ENCODE measurements at places on chromosomes 1 and 21. TPM values are rescaled to one million over a fixed set of nuclear protein-coding genes. Genes with fewer than 3 reads are reported as not detected.

The CLCNKB gene
- total RNA-seq, result not detected

The OR2L13 gene
- not detected for total RNA-seq

The LCE1F gene
- not detected for total RNA-seq

The F13B gene
- not detected for total RNA-seq

The CCDC27 gene
- total RNA-seq, result not detected

The OR6K3 gene
- total RNA-seq, result not detected

DNA sequence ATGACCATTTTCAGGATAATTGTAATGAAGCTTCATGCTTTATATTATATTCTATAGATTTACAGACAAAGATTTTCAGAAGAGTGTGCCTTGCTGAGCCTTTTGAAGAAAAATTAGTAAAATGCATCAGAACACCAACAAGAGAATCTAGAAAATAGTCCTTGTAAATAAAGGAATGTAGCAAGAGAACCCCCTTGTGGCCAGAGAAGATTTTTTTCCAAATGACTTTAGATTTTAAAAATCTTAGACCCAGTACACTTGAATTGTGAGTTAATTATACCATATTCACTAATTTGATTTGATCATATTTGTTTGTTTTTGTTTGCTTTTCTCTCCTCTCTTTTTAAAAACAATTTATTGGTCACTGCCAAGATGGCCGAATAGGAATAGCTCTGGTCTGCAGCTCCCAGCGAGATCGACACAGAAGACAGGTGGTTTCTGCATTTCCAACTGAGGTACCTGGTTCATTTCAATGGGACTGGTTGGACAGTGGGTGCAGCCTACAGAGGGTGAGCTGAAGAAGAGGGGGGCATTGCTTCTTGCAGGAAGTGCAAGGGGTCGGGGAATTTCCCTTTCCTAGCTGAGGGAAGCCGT lies 12.8 kb upstream of the IFI44L start:
- H3K36me3 ChIP-seq, result no peaks in the 10 kb centered on the region
- DNase-seq, result no peak
- H3K27me3 ChIP-seq, result no peaks in the 10 kb centered on the region

DNA sequence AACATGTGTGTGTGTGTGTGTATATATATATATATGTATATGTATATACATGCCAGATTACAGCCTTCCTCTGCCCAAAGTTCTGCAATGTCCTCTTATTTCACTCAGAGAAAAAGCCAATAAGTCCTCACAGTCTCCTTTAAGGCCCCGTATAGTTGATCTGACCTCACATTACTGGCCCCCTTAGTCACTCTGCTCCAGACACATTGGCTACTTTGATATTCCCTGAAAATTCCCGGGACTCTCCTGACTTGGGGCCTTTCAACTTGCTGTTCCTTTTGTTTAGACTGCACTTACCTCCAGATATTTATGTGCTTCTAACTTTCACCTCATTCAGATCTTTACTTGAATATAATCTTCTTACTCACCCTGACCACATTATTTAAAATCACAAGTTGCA lies 4.2 kb upstream of the BSDC1 start:
- H3K36me3 ChIP-seq, result no peaks in the 10 kb centered on the region
- H3K27ac ChIP-seq, result no peak overlapping the region
- no peaks in the 10 kb centered on the region for H3K4me1 ChIP-seq
- no peak overlapping the region for H3K4me3 ChIP-seq

- no peak for DNase-seq
- H3K27ac ChIP-seq, result peak overlapping the region; percentile 92
- no peaks in the 10 kb centered on the region for H3K36me3 ChIP-seq
- peak overlapping the region; percentile 96 for H3K4me3 ChIP-seq
- no peaks in the 10 kb centered on the region for H3K27me3 ChIP-seq
Measured at GRCh38 chr1:35269201-35269988, 886 bp downstream of the ZMYM4 start.

GRCh38 chr1:47337350-47337749 lies 3.8 kb downstream of the CMPK1 start:
- no peak overlapping the region for H3K4me3 ChIP-seq
- H3K27ac ChIP-seq, result no peak overlapping the region

DNA sequence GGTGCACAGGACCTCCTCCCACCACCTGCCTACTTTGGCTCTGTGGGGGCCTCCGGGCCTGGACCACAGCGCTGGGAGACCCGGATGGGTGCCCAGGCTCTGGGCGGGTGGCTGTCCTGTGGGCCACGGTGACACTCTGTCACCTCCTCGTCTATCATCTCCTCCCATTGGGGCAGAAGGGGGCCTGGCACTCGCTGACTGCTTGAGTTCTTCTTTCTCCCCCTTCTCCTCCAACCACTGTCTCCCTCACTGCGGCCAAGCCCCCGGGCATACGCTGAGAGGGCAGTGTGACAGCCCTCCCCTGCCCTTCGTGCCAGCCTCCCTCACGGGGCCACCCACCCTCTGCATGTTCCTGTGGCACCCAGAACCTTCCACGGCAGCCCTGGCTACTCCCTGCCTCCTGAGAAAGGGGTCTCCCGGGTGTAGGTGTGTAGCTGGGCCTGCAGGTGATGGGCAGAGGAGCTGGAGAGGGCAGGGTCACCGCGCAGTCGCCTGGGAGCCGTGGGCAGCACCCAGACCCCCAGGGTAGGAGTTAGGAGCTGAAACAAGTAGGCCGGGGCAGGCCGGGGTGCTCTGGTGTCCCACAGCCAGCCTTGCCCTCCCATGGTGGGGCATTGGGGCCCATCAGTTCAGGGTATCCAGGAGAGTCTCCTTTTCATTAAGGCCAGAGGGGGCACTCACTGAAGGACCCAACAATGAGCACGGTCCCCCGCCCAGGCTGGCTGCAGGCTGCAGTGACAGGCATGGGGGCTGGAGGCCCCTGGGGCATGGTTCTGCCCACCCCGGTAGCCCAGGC lies 9.2 kb upstream of the ARF1 start:
- no peaks in the 10 kb centered on the region for H3K36me3 ChIP-seq
- no peaks in the 10 kb centered on the region for H3K27me3 ChIP-seq
- no peak overlapping the region for H3K27ac ChIP-seq
- H3K4me3 ChIP-seq, result no peak overlapping the region
- DNase-seq, result peak; percentile 37

DNA sequence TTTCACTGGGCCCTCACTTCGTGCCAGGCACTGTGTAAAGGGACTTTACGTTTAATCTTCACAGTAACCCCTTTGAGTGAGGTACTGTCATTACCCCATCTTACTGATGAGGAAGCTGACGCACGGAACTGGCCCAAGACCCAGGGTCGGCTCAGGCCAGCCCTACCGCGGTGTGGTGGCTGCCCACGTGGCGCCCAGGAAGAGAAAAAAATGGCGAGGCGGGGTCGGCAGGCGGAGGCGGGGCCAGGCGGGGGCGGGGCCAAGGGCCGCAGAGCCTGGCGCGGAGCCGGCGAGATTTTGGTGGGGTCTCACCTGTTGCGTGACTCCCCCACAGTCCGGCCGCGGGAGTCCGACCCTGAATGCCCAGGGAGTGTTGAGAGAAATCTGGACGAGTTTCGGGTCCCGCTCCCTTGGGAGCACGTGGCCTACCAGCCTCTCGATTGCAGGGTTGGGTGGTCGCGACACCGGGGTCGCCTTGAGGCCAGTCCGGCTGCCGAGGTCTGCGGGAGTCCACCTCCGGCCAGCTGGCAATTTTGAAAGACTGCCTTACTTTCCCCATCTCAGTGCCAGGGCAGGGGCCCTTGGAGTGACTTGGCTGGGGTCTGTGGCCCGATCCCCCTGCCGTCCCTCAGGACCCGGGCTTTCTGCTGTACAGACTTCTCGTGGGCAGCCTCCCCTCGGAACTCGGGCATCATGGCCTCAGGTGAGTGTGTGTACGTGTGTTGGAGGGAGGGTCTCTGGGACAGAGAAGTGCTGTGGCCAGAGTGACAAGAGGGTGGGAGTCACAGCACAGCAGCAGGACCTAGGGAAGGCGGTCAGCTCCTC lies at the start of the genes AMPD2 and GNAT2:
Gene AMPD2 (plus strand): TSS at position 262 of the 825 bp plus-strand sequence. CDS start 1,339 bp downstream, outside the sequence.
Gene GNAT2 (minus strand): TSS at position 41 of the 825 bp plus-strand sequence. CDS start 6,746 bp downstream, outside the sequence.
- H3K36me3 ChIP-seq, result no peaks in the 10 kb centered on the region
- peak within 1 kb of the TSS; percentile 74 for H3K4me3 ChIP-seq
- H3K27me3 ChIP-seq, result no peaks in the 10 kb centered on the region
- peaks cover 15% of the 10 kb centered on the region for H3K4me1 ChIP-seq

DNA sequence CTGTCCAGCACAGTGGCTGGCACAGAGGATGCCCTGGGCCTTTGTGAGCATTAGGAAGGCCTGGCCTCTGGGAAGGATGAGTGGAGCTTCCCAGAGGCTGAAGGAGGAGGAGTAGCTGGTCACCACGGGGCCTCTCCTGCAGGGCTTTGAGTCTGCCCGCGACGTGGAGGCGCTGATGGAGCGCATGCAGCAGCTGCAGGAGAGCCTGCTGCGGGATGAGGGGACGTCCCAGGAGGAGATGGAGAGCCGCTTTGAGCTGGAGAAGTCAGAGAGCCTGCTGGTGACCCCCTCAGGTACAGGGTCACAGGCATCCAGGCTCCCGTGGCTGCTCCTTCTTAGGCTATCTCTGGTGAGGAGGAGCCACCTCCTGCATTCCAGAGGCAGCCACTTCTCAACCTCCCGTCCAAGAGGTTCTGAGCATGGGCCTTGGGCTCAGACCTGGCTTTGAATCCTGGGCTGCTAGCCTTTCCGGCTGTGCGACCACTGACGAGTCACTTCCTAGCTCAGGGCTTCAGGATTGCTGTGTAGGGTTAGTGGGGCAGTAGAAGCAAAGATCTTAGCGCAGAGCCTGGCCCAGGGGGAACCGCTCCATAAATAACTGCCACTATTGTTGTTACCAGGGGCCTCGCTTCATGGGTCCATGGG lies 14.0 kb downstream of the SESN2 start:
- H3K27ac ChIP-seq, result no peak overlapping the region
- H3K4me1 ChIP-seq, result no peaks in the 10 kb centered on the region
- no peak overlapping the region for H3K4me3 ChIP-seq
- H3K36me3 ChIP-seq, result no peaks in the 10 kb centered on the region
- H3K27me3 ChIP-seq, result no peaks in the 10 kb centered on the region

GRCh38 chr21:45780647-45781046 lies 137.1 kb downstream of the PCBP3 start:
- no peak overlapping the region for H3K27ac ChIP-seq
- no peak for DNase-seq
- no peaks in the 10 kb centered on the region for H3K4me1 ChIP-seq
- no peaks in the 10 kb centered on the region for H3K27me3 ChIP-seq
- H3K36me3 ChIP-seq, result no peaks in the 10 kb centered on the region

DNA sequence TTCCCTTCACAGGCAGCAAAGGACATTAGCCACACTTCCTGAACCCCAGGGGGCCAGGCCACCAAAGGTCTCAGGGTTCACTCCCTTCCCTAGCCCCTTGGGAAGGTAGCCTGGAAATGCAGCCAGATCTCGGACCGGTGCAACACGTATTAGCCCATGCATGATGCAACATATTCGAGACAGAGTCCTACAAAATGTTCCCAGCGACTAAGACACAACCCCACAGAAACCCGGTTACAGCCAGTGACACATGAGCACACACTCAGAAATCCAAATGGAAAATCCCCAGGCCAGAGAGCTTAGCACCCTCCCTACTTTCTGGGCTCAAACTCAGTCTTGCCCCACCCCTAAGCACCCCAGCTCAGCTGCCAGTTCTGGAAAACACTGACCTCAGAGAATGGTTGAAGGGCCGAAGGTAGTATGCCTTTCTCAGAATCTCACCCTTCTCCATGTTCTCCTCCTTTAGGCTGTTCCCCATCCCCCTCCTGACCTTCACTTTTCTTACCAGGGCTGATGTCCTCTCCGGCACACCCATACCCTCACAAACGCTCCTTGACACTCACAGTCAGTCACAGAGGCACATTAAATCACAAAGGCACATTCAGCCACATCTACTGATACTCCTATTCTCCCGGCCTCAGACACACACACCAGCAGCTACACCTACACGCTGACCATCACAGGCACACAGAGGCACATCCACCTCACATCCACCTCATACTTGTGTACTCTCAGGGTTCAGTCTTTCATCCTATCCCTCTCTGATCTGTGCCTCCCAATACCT lies at the start of gene TSPAN1:
Gene TSPAN1 (plus strand): TSS at position 640 of the 784 bp plus-strand sequence. CDS start 6,021 bp downstream, outside the sequence.
- H3K36me3 ChIP-seq, result no peaks in the 10 kb centered on the region
- no peaks in the 10 kb centered on the region for H3K27me3 ChIP-seq
- peaks cover 27% of the 10 kb centered on the region for H3K4me1 ChIP-seq

DNA sequence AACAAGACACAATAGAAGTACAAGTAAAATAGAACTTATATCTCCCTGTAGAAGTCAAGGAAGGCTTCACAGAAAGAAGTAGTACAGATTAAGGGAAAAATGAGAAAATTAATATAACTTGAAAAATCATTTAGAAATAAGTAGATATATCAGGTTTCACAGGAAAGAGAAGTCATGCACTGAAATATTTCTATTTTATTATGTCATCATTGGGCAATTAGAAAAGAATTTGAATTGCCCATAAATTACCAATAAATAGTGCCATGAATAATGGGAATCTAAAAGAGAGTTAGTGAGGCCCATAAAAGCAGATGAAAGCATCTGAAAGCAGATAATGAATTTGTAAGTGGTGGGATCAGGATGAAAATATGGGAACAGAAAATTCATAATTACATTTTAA lies 1597.8 kb downstream of the PLA2G4A start:
- H3K36me3 ChIP-seq, result no peaks in the 10 kb centered on the region
- no peak for DNase-seq
- no peak overlapping the region for H3K27ac ChIP-seq
- no peak overlapping the region for H3K4me3 ChIP-seq

DNA sequence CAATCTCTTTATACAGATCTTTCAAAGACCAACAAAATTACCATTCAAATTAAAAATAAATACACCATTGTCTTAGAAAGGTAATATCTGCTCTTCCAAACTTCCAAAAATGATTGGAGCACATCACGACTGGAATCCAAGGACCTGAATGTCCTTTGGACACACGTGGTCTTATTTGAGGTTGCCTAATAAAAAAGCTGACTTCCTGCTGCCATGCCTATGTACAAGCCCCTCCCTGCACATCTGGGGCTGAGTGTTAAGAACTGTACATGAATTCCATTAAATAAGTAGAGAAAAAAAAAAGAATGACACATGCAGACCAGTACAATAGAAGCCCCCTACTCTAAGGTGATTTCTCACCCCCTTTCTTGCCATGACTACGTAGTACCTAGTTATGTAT lies 73.6 kb downstream of the SUSD4 start:
- no peaks in the 10 kb centered on the region for H3K36me3 ChIP-seq
- no peaks in the 10 kb centered on the region for H3K27me3 ChIP-seq
- H3K27ac ChIP-seq, result no peak overlapping the region
- no peak overlapping the region for H3K4me3 ChIP-seq
- H3K4me1 ChIP-seq, result no peaks in the 10 kb centered on the region

GRCh38 chr21:31107176-31107785 lies 69.0 kb upstream of the KRTAP19-8 start:
- no peaks in the 10 kb centered on the region for H3K36me3 ChIP-seq
- H3K4me1 ChIP-seq, result no peaks in the 10 kb centered on the region
- no peak overlapping the region for H3K4me3 ChIP-seq
- no peak overlapping the region for H3K27ac ChIP-seq

DNA sequence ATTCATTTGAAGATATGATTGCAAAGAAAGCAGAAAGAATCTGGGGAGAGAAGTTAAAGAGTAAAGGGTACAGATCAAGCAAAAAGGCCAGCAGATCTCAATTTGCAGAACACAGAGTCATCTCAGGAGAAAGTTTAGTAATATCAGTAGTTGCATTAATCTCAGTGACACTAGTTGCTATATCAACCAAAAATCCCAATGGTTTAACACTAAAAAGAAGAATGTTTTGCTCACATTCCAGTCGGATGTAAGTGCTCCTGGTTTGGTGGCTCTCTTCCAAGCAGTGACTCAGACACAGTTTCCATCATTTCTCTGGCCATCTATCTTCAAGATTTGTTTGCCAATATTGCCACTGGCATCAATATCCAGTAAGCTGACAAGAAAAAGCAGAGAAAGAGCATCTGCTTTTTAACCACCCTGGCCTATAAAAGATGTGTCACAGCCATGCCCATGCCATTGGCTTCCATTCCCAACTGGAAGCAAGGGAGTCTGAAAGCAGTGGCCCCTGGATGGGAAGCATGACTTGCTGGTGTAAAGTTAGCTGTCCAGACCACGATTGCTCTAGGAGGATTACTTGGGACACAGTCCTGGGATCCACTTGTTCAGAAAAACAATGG lies 45.5 kb upstream of the AIM2 start:
- H3K27me3 ChIP-seq, result no peaks in the 10 kb centered on the region
- no peak overlapping the region for H3K4me3 ChIP-seq
- no peak overlapping the region for H3K27ac ChIP-seq
- no peaks in the 10 kb centered on the region for H3K4me1 ChIP-seq
- H3K36me3 ChIP-seq, result no peaks in the 10 kb centered on the region
